NCI-H1105 treated with DMSO at 0.1 percent for 48 hours (cell line): ENCODE measurements at places on chromosomes 12 and 14.
A peak's percentile ranks its signal among the peaks of the same experiment; 100 is the strongest.

GRCh38 chr14:30375296-30375892 is 183.6 kb upstream of the G2E3 start:
- DNase-seq: peak; percentile 39

DNA sequence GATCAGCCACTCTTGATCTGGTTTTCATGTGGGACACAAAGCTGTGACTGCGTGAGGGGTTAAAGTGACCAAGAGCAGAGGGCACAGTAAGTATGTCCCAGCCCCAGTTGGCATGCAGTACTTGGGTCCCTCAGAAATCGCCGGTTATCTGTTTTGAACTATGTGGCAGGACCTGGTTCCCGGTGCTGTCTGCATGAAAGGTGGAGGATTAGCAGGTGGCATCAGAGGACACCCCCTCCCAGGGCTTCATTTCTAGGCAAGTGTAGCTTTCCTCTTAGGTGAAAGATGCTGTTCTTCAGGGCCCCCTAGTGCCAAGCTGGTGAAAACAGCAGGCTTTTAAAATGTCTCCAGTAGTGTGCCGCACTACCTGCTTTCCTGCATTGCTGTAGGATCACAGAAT is 57.1 kb downstream of the ATG14 start:
- DNase-seq: peak; percentile 48

- no peak for DNase-seq
Measured at GRCh38 chr12:57756406-57757341, 1.8 kb downstream of the MARCHF9 start.

- no peak for DNase-seq
Measured at GRCh38 chr14:65100922-65101541, 1.3 kb downstream of the MAX start.

DNA sequence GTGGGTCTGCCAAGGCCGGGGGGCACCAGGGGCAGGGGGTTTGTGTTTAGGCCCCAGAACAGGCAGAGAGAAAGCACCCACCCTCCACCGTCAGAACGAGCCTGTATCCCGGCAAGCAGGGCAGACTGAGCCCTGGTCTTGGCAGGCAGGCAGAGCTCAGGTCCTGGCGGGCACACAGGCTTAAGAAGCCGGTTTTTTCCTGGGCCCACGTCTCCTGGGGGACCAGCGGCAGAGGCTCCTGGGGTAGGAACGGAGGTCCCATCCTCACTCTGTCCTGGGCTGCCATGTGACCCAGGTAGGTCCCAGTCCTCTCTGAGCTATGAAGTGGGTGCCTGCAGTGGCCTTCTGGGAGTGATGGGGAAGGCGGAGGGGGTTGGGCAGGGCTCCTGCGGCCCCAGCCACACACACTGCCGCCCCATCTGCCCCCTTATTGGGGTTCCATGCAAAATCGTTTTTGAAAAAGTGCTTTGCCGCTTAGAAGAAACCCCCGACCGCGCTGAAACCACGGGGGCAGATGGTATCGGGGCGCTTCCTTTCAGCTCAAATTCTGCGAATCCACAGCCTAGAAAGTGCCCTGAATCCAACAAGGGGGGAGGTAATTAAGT is 24.2 kb downstream of the SH2B3 start:
- no peak for DNase-seq

DNA sequence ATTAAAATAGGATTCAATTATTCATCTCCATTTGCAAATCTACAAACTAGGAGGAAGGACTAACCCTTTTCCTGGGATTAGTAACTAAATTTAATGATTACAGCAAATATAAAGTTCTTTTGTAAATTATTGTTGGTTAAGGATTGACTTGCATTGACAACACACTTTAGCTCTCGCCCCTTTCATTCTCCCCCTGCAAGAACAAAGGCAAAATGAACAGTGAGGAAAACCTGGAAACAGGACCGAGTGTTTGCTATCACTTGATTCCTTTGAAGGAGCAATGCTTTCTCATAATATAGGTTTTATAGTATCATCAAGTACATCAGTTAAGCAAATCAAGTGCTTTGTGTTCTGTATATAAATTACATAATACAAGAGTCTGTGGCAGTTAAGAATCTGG is 7.4 kb upstream of the COX16 start:
- no peak for DNase-seq
